ENCODE measurements at places on chromosomes 6 and 20.

GRCh38 chr20:58097429-58097828 is 131.0 kb downstream of the ANKRD60 start:
- DNase-seq = no peak

DNA sequence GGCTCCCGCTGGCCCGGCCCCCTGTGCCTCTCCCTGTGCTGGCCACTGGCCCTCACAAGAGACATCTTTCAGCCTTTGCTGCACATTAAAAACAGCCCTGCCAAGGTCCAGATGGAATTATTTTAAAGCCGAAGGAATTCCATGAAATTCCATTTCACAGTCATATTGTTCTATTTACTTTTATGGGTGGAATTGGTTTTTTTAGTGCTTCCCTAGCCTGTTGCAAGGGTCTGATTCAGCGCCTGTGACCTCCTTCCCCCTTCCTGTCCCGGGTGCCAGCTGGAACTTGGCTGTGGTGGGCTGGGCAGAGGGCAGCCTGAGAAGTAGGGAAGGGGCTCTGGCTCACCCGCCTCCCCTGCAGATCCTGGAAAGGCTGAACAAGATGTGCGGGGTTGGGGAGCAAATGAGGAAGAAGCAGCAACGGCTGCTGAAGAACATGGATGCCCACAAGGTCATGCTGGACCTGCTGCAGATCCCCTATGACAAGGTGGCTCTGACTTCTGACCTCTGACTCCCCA is 34.3 kb downstream of the UQCC2 start:
- DNase-seq = no peak

DNA sequence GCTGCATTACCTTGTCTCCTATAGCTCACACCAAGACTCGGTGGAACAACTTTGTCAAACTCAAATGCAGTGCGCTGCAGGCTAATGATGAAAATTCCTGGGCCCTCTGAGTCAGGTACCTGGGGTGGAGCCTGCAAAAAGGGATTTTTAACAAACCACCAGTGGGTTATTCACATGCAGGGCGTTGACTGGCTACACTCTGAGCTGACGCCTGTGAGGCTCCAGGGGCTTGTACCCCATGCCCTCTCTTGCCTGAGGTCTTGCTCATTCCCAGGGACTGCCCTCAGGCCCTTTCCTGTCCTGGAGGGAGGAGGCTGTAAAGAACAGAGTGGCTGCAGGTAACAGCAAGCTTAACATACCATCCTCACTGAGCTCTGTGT is 9.2 kb downstream of the GTSF1L start:
- DNase-seq = no peak

DNA sequence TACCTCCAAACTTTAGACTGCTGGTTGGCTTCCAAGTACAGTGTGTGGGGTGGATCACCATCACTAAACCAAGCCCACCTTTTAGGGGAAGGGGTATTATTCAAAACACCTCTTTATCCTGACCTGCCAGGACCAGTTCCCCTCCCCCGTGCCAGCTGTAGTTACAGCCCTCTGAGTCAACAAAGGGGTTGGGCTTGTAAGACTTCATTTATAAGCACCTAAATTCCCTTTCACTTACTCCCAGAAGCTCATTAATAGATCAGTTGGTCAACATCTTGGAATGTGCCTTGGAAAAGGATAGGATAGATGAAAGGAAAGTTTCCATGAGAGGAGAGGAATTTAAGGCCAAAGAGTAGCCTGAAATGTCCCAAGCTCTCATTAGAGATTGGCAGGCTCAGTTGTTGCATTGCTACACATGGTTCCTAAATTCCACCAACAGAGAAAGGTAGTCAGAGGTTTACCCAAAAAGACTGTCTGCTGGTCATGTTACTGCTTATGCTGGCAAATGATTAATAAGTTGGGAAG is 59.2 kb downstream of the TNFAIP3 start:
- no peak for DNase-seq

DNA sequence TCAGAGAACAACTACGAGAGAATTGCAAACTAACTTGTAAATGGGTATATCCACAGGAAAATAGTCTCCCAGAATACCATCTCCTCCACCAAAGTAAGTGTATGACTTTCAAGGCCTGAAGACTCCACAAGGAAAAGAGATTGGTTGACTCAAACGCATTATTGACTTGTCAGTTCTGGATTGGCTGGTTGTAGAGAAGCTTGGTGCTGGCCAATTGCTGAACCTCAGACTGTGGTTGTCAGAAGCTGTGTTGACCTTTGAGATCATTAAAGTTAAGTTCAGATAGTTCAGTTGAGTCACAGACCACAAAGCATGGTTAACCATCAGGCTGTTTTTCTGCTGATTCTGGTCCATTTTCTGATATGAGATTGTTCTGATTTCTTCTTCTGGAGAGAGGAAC is 388.3 kb downstream of the BMP2 start:
- DNase-seq = no peak

- DNase-seq = no peak
Observed at GRCh38 chr6:34021554-34022190, 124.2 kb downstream of the GRM4 start.

GRCh38 chr20:37375227-37375626 is 29.3 kb downstream of the SRC start:
- no peak for DNase-seq

GRCh38 chr6:5481750-5482149 is 220.4 kb downstream of the FARS2 start:
- no peak for DNase-seq

- DNase-seq = no peak
Observed at GRCh38 chr6:1904898-1905297, 295.2 kb downstream of the FOXC1 start.

DNA sequence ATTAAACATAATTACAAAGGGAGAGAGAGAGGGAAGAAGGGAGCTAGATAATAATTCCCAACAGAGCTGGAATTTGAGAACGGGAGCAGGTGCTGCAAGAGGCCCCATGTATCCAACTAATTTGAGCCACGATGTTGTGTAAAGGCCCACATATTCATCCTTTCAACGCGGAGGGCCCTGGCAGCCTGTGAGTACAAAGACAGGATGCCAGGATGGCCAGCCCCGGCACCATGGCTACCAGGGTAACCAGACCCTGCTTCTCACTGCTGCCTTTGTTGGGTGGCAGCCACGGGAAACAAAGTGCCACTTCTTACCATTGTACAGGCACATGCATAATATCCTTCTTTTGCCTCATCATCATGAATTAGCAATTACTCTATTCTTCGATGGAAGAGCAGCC is 492.0 kb upstream of the NRSN1 start:
- DNase-seq = no peak

DNA sequence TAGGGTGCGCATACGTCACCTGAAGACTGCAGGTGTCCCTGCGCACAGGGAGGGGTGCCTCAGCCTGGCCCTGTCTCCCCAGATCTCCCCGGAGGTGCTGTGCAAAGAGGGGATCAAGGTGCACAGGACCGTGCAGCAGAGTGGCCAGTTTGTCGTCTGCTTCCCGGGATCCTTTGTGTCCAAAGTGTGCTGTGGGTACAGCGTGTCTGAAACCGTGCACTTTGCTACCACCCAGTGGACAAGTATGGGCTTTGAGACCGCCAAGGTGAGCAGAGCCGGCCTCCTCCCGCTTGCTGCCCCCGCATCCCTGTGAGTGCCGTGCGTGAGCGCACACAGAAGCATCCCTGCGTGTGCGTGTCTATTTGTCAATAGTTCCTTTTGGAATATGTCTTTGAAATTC is 150.7 kb downstream of the DTNBP1 start:
- DNase-seq = no peak
